ENCODE measurements at places on chromosomes 16 and 17.

DNA sequence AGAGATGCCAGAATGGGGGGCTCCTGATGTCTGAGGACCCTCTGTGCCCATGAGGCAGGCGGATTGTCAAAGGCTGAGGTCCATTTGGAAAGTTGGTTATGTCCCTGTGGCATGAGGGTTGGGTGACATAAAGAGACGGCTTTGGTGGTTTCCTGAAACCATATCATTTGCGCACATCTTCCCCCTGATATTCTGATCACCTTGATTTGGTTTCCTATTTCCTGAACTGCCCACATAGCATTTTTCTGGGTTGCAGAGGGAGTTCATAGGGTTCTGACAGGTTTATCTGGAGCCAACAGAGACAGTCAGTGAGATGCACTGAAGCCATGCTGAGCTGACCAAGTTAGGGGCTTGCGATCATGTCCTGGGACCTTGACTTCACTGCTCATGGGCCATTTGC lies 15.7 kb upstream of the RNF222 start:
- no peak for DNase-seq

GRCh38 chr17:43740541-43740940 lies 18.1 kb downstream of the SOST start:
- DNase-seq, result no peak

- DNase-seq, result peak; percentile 73
These were observed 115.9 kb upstream of the CIBAR2 start for GRCh38 chr16:85227946-85228862.

GRCh38 chr16:84930298-84931106 lies 80.8 kb downstream of the ZDHHC7 start:
- no peak for DNase-seq

- DNase-seq, result peak; percentile 67
These were observed 32.1 kb downstream of the ABR start for GRCh38 chr17:1147664-1148063.

- DNase-seq, result no peak
These were observed 9.5 kb downstream of the PNMT start for GRCh38 chr17:39677542-39678339.

DNA sequence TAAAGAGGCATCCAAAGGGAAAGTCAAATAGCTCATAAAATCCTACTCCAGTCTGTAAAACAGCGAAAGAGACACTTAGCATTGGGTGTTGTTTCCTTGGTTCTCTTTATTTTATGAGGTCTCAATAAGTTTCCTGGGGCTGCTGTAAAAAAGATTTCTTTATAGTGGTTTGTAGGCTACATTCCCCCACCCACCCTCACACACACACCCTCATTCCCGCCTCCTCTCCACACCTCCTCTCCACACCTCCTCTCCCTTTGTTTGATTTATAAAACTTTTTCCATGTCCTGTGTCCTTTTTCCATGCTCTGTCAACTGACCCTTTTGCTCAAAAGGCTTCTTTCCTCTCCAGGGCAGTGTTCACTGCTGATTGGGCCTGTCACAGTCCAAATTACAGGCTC lies 178.9 kb upstream of the SOX9 start:
- DNase-seq, result no peak

DNA sequence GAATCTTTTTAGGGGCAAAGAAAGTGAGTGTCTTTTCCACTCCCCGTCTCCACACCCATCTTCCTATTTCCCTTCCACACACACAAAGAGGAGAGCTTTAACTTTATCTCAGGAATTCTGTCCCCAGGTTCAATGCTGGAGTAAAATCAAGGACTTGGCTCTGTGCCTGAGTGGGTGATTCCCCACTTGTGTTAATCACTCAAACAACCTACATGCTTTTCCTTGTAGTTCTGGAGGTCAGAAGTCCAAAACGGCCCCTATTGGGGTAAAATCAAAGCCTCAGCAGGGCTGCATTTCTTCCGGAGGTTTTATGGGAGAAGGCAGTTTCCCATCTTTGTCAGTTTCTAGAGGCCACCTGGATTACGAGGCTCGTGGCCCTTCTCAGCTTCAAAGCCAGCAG lies 422.3 kb upstream of the RBFOX1 start:
- DNase-seq, result no peak

DNA sequence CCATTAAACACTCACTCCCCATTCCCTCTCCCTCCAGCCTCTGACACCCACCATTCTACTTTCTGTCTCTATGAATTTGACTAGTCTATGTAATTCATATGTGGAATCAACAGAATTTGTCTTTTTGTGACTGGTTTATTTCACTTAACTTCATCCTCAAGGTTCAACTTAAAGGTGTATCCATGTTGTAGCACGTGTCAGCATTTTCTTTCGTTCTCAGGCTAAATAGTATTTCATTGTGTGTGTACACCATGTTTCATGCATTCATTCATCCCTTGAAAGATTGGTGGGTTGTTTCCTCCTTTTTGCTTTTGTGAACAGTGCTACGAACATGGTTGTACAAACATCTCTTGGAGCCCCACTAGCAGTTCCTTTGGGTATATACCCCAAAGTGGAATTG lies 36.0 kb downstream of the ATP2C2 start:
- DNase-seq, result no peak

- DNase-seq, result no peak
These were observed 118.2 kb upstream of the SMURF2 start for GRCh38 chr17:64780096-64781013.

- DNase-seq, result no peak
These were observed 91.8 kb downstream of the CCDC182 start for GRCh38 chr17:57653279-57653678.

DNA sequence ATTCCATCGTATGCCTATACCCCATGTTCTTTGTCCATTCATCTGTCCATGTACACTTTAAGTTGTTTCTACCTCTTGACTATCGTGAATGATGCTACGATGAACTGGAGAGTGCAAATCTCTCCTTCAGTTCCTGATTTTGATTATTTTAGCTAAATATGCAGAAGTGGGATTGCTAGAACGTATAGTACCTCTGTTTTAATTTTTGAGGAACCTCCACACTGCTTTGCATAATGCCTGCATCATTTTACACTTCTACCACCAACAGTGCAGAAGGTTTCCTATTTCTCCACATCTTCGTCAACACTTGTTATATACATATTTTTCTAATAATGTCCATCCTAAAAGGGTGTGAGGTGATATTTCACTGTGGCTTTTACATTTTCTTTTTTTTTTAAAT lies 43.9 kb downstream of the SDR42E1 start:
- no peak for DNase-seq

DNA sequence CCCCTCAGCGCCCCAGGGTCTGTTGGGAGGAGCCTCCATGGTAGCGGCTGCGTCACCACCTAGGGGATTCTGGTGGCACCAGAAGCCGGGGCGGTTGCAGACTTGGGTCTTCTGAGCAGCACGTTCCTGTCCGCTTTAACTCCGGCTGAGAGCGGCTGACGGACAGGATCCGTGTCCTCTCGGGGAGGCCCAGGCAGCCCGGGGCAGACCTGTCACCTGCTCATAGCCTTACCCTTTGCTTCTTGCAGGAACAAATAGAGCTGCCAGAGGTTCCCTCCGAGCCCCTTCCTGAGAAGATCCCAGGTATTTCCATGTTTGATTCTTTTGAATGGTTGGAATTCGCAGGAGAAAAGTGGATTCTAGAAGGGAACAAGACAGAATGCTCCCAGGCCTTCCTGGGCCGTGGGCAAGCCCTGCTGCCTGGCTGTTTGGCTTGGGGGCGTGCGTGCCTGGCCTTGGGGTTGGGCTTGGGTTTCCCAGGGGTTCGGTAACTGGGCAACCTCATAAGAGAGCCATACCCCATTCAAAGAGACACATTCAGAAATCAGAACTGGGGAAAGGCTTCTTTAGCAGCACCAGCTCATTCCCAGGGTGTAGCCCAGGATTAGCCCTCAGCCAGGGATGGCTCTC lies 6.6 kb downstream of the CHMP6 start:
- DNase-seq, result no peak

DNA sequence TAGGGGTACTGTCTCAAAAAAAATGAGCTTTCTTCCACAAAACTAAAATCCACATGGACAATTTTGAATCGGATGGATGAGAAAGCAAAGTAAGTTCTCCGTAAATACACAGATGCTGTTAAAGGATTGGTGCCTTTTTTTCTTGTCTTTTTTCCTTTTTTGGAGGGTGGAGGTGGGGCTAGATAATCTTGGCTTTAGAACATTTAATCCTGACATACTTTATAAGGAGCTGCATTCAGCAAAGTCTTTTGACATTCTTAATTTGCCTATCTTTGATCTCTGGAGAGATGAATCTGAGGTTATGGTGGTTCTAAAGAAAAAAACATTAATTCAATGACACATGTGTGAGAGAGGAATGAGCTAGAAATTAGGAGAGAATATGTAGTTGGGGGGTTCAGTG lies 312.3 kb upstream of the KCNJ16 start:
- no peak for DNase-seq

DNA sequence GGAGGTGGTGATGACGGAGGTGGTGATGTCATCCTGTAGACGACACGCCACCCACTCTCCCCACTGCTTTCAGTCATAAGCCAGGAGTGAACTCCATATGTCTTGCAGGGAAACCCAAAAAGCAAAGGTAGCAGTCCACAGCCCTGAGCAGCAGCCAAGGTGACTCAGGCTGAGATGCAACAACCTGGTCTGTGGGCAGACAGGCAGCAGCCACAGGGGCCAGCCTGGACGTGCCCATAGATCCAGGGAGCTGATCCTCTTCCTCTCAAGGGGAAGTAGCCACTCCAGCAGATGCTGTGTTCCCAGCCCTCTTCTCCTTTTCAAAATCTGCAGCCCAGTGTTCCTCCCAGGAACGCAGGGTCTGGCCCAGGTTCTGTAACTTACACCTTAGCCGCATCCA lies 17.3 kb upstream of the CIITA start:
- no peak for DNase-seq

- no peak for DNase-seq
These were observed 49.5 kb upstream of the PHOSPHO1 start for GRCh38 chr17:49280061-49280460.

GRCh38 chr16:27579087-27579980 lies 29.4 kb downstream of the KATNIP start:
- no peak for DNase-seq

DNA sequence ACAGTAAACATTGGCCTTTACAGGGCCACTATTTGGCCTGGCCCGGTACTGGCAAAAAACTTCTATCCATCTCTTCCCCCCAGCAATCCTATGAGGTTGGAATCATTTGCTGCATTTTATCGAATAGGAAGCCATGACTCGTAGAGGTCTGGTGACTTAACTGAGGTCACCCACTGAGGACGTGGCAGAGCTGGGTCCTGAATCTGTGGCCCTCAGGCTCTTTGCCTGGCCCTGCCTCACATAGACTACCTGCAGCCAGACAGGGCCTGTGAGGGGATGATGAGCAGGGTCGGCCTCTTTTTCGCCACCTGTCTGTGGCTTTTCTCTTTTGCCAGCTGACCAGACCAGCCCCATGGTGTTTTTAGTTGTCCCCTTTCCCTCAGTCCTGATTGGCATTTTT lies 1.9 kb downstream of the PPP4C start:
- DNase-seq, result no peak

- peak; percentile 19 for DNase-seq
These were observed 105.6 kb downstream of the OR1D5 start for GRCh38 chr17:2957631-2958286.

DNA sequence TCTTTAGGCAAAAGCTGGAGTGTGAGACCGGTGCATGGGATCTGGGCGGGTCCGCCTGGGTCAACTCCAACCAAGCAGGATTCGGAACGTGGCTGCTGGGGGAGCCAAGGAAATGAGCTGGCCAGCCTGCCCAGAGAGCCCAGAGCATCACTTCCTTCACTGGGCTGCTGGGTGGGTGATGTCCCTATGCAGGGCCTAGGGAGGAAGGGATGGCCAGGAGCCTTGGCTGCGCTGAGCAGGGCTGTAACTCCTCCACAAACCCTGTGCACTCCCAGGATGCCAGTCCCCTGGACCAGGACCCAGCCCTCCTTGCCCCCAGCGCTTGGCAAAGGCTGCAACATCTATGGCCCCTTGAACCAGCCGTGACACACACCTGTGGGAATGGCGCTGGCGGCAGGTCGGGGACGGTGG lies 138.4 kb downstream of the RAB11FIP4 start:
- DNase-seq, result no peak

DNA sequence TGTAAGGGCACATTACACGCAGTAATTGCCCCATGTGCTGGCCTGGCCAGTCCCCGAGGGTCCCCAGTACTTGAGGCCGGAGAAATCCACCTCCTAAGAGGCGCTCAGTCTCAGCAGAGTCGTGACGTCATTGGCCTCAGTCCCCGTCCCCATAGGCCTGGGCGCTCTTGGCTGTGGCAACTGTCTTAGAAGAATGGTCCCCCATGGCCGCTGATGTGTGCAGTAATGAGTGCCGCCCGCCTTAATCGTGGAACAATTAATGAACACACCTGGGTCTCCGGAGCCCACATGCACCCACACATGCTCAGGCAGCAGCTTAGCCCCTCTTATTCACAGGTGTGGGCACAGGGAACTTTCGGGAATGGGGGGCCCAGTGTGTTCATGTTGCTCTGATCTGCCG lies 86.5 kb upstream of the PLCG2 start:
- no peak for DNase-seq

- no peak for DNase-seq
These were observed 313.6 kb downstream of the HS3ST4 start for GRCh38 chr16:26005336-26005735.

DNA sequence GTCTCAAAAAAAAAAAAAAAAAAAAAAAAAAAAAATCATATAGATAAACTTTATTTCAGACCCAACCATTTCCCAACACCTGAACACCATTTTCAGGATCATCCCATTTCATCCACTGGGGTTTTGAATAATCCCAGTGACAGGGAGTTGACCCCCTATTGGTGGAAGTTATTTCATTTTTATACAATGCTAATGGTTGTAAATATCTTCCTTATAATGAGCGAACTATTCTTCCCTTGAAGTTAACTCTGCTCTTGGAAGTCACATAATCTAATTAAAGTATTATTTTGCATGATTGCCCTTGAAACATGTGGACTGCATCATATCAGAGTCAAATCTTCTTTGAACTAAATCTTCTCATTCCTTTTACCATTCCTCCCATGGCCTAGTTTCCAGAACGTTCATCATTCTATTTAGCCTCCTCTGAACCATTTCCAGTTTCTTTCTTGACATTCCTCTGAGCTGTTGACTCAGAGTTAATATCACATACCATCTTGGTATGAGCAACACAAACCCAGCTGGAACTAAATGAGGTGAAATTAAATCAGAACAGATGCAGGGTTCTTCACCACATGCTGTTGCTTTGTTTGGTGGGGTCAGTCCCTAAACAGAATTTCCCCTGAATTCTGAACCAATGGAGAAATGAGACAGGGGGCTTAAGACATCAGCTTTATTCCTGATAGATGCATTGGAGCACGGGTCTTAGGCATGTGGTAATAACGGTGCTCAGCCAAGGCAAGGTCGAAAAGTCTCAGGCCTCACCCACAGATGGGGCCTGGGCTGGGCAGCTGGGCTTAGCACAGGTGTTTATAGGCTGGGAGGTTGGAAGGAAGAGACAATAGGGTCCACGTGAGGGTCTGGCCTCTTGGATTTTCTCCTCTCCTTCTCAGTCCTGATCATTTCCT lies 8.9 kb downstream of the HSD17B2 start:
- peak; percentile 93 for DNase-seq

- no peak for DNase-seq
These were observed 16.9 kb downstream of the TRIM25 start for GRCh38 chr17:56896968-56897359.

GRCh38 chr17:55295411-55296170 lies 30.8 kb downstream of the HLF start:
- peak; percentile 48 for DNase-seq
